ENCODE measurements at places on chromosomes 5 and 9.

- ATAC-seq = no peak
Measured at GRCh38 chr5:86030753-86031152, 587.0 kb upstream of the COX7C start.

DNA sequence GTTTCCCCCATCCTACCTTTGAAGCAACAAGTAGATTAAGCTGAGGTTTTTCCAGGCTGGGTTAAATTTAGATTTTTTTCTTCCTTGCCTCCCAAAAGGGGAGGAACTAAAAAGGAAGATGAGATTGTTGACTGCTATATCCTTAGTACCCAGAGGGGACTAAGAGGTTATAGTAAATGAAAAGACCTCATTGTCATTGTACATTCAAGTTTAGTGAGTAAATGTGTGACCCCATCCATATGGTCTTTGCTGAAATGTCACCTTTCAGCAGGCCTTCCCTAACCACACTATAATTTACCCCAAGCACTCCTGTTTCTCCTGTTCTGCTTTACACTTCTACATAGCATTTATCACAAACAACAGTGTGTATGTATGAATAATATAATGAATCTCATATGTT lies 35.8 kb upstream of the CHD1 start:
- ATAC-seq = no peak

GRCh38 chr5:175824676-175825075 lies 46.7 kb upstream of the CPLX2 start:
- no peak for ATAC-seq

DNA sequence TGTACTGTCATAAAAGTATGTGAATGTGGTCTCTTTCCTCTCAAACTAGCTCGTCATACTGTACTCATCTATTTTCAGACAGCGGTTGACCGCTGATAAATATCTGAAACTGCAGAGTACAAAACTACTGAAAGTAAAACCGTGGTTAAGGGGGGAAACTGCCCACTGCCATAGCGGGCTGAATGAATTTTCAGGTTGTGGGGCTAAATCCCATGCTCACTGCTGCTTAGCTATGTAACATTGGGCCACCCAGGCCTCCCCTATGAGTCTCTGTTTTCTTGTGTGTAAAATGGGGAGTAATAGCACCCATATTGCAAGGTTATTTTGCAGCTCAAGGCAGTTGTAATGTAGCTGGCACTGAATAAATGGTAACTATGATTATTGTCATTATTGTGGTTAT lies 82.3 kb downstream of the MSX2 start:
- ATAC-seq = no peak

- ATAC-seq = no peak
Measured at GRCh38 chr5:24226479-24226878, 418.3 kb downstream of the CDH10 start.

DNA sequence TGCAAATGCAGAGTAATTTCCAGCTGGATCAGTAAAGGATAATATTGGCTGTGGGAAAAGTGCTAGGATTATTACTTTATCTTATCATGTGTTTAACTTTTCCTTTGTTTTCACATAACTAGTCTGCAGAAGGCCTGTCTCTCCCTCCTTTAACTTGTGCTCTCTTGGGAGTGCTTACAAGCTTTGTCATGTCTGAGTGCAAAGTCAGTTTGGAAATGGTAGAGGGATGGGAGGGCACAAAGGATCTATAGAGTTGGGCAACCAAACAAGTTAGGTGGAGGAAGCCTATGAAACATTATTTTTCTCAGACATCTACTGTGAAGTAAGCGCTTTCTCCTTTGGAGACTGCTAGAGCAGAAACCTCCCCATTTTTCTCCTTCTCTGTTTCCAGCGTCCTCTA lies 308.8 kb downstream of the ARHGAP26 start:
- ATAC-seq = no peak

DNA sequence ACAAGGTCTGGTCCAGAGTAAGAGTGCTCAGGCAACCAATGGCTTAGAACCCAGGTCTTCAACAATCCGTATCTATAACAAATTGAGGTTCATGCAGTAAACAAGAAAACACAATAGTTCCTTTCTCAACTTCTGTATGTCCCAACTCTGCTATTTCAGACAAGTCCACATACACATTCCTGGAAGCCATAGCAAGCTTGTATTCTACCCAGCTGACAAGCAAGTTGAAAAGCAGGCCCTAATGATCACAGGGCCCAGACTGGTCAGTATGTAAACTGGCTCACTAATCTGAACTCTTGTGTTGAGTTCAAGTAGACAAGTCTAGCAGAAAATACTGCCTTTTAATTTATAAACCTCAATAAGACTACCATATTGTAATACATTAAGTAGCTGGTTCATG lies 26.9 kb downstream of the FNIP1 start:
- no peak for ATAC-seq

DNA sequence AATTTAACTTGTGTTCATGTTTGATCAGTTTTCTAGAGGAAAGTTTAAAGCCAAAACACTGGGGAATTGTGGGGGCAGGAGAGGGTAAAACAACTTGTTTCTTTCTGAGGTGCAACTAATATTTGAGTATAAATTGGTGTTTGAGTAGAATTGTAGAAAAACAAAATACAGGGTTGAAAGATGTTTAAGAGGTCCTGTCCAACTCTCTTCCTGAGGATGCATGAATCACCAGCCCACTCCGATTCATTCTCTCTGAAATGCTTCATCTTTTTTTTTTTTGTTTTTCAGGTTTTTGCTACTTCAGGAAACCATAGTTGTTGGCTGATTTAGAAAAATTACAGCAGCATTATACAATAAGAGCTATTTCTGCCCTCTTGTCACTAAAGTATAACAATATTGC lies 42.4 kb upstream of the TMC1 start:
- no peak for ATAC-seq

- ATAC-seq = no peak
Measured at GRCh38 chr5:127916885-127917573, 166.5 kb upstream of the SLC12A2 start.

DNA sequence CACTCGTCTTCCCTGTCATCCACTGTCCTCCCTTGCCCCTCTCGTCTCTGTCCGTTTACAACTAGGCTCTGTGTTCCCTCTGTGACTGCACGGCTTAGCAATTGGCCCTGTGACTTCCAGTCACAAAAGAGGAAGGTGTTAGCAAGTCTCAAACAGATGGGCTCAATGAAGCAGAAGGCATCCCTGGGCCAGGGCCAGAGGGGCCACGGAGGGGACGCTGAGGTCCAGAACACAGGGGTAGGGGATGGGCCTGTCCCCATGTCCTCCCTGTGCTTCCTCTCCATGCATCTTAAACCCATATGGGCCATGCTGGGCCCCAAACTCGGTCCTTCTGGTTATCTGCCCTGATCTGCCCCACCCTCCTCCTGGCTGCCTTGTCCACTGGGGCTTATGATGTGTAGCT lies at the start of gene CD72:
TSS of gene CD72 (minus strand) at position 89 of the 403 bp plus-strand sequence. CDS start 110 bp downstream, outside the sequence.
- peak; percentile 63 for ATAC-seq
